H1 (cell line): ENCODE measurements at places on chromosomes 2 and 18. TPM values are rescaled to one million over a fixed set of nuclear protein-coding genes. Genes with fewer than 3 reads are reported as not detected.

The DHRS9 gene
- total RNA-seq = not detected in 2 replicates

The C1QL2 gene
- total RNA-seq = 0.88 and 1.1 TPM in 2 replicates

The METTL21A gene
- total RNA-seq = 52.2 and 55.0 TPM in 2 replicates

The FNDC4 gene
- 13.4 and 14.7 TPM in 2 replicates for total RNA-seq
